Stromal cell of bone marrow (primary cell): ENCODE measurements at places on chromosomes 6 and 20.
A peak's percentile ranks its signal among the peaks of the same experiment; 100 is the strongest.

- DNase-seq = no peak
Measured at GRCh38 chr6:37972994-37973757, 153.6 kb downstream of the ZFAND3 start.

GRCh38 chr20:8667306-8667705 is 401.6 kb upstream of the PLCB4 start:
- peak; percentile 56 for DNase-seq

- no peak for DNase-seq
Measured at GRCh38 chr6:166862978-166863530, 93.3 kb downstream of the RNASET2 start.

GRCh38 chr6:42443312-42444060 is 8.2 kb downstream of the TRERF1 start:
- DNase-seq = no peak

GRCh38 chr6:131136021-131136786 is 937 bp downstream of the AKAP7 start:
- DNase-seq = peak; percentile 42

GRCh38 chr20:47726632-47727031 is 58.6 kb downstream of the SULF2 start:
- DNase-seq = no peak

GRCh38 chr6:153208706-153209105 is 77.6 kb upstream of the RGS17 start:
- no peak for DNase-seq

DNA sequence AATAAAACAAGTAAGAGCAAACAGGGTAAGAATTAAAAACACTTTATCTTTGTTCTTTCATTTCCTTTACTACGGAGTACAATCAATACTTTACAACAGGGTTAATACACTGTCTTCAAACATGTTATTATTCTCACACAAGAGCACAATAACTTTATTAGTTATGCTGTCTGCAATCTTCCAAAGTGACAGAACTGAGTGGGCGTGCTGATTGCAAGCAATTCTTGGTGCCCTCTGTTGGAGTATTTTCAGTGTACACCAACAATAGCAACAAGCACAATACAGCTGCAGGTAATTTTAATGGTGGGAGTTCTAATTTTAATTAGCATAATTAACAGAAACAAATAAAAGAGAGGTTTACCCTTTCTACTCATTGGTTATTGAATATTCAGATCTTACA is 33.9 kb upstream of the PTPRK start:
- no peak for DNase-seq

DNA sequence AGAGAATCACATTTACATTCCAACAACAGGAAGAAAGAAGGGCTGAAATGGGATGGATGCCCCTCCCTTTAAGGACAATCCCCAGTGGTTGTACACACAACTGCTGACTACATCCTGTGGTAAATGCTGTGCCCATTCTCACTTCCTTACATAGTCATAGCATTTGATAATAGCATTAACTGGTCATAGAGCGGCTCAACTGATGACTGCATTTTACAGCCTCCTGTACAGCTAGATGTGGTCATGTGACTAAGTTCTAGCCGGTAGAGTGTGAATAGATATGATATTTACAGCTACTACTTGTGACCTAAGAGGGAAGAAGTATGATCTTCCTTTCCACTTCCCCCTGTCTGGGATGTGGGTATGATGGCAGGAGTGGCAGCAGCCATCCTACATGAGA is 24.7 kb downstream of the KCNK17 start:
- no peak for DNase-seq

DNA sequence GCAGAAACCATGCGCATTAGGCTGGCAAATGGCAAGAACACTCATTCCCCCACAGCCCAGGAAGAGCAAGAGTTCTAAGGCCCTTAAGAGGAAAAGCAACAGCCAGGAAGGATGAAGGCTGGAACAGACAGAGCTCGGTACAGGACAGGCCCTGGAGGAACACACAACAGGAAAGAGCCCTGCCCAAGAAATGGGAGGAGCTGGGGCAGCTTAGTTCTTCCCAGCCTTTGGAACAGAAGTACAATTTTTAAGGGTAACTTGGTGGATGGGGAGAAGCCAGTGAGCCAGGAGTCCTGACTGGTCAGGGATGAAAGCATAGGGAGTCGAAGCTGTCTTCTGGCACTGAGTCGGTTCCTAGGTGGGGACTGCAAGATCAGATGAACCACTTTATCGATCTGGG is 32.4 kb downstream of the OR2B2 start:
- DNase-seq = no peak

- DNase-seq = no peak
Measured at GRCh38 chr6:74755778-74756177, 450.1 kb downstream of the COL12A1 start.

- DNase-seq = no peak
Measured at GRCh38 chr6:13203145-13203544, 125.2 kb downstream of the TBC1D7 start.

- no peak for DNase-seq
Measured at GRCh38 chr6:11043378-11043960, 636 bp downstream of the ELOVL2 start.

DNA sequence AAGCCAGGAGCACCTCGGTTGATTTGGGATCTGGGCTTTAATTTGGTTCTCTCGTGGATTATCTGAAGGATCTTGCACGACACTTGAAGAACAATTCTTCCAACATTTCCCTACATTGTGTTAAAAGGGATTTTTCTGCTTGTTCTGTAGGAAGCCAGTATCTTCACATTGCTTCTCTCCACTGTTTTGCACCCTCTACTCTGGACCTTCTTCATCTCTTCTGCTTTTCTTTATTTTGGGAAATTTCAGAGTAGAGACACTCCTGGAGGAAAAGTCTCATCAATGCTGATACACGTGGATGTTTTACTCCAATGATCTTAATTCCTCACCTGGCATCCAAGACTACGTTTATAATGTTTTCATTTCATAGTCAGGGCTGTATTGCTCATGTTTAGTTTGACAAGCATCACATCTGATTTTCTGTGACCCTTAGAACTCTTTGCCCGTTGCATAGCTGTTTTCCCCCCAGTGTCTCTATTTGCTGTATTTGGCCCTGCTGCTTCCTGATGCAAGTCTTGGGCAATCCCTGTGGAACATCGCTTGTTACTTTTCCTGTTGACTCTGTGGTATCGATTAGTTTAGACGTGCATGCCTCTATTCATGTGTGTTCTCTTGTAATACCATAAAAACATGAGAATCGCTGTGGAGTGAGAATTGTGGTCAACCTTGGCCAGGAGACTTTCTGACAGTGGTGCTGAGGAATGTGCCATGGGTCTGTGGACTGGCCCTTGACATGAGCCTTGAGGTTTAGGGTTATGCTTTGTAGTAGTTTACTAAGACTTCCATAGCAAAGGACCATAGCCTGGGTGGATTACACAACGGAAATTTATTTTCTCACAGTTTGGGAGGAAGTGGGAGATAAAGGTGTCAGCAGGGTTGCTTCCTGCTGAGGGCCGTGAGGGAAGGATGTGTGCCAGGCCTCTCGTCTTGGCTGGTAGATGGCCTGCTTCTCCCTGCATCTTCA is 12.5 kb downstream of the PLCB1 start:
- DNase-seq = peak; percentile 84

DNA sequence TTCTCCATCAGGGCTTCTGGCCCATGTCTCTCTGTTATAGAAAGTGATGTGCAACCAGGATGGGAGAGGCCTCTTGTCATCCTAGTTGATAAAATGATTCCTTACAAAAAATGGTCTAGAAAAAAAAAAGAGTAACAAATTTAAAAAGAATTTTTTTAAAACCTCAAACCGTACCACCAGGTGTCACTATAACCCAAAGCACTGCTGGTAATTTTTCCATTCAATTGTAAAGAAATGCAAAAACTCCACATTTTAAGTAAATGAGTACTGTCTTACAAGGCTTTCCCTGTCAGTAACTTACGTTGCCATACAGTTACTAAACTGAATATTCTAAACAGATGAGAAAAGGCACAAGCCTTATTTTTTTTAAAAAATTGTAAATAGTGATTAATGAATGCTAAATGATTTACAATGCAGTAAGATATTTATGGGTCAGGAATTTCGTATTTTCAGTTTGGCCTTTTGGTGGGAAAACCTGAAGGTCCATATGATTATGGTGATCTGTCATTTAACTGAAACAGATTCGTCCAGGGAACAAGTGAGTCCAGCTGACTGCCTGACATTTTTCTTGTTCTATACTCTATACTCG is 95.4 kb downstream of the OGFRL1 start:
- DNase-seq = no peak

DNA sequence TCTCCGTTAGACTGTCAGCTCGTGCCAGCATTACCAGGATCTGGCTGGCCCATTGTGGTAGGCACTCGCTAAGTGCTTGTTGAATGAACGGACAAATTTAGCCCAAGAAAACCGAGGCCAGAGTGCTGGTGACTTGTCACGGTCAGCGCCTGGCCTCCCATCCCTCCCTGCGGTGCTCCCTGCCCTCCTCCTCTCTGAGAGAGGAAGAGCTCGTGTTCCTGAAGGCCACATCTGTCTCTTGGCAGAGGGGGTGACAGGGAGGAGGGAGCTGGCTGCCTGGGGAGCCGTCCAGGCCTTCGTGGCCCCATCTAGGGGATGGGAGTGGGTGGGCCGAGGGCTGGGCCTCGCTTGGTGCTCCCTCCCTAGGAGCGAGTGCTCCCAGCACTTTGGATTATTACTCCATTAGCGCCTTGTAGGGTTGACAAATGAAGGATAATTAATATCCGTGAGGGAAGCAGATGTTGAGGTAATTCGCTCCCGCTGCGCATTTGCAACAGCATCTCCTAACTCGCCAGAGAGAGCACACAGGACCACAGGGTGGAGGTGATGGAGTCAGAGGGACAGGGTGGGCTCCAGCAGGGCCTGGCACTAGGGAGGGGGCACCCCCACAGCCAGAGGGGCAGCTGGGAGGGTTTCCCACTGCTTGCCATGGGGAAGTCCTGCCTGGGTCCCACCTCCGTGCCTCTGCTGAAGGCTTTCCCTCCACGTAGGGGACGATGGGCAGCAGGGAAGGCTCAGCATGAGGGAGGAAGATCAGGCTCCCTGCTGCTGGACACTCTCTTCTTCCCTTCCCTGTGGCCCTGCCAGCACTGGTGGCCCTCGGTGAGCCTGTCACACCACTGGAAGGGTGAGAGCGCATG is 37.0 kb downstream of the VSTM2L start:
- no peak for DNase-seq

DNA sequence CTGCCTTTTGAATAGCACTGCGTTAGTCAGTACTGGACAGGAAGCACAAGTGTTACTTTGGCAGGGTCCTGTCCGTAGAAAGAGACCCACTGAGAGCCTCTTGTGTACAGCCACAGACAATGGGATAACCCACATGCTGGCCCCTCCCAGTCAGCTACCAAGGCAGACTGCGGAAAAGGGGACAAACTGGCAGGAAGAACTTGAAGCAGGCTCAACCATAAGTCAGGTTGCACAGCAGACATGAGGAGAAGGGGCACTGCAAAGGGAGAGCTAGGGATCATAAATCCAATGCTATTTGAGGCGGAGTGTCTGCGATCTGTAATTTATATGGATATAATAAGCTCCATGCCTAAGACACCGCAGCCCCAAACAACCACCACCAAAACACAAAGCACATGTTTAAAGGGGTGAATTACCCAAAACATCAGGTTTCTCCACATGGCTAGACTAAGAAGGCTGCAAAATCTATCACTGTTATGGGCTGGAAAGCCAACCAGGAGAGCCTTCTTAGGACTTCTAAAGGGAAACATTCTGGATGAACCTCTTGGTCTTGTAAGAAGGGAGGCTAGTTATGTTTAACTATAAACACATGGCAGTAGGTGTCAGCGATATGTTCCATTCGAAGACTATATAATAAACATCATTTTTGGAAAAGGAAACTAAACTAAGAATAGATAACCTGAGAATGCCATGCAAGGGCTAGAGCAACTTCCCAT is 141.7 kb downstream of the BACH2 start:
- no peak for DNase-seq

DNA sequence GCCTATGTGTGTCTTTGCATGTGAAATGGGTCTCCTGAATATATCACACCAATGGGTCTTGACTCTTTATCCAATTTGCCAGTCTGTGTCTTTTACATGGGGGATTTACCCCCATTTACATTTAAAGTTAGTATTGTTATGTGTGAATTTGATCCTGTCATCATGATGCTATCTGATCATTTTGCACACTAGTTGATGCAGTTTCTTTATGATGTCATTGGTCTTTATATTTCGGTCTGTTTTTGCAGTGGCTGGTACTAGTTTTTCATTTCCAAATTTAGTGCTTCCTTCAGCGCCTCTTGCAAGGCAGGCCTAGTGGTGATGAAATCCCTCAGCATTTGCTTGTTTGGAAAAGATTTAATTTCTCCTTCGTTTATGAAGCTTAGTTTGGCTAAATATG is 555.2 kb upstream of the BTBD3 start:
- no peak for DNase-seq

GRCh38 chr6:72819609-72820008 is 197.7 kb downstream of the KCNQ5 start:
- no peak for DNase-seq

GRCh38 chr6:81436990-81437389 is 315.5 kb downstream of the TENT5A start:
- DNase-seq = no peak

DNA sequence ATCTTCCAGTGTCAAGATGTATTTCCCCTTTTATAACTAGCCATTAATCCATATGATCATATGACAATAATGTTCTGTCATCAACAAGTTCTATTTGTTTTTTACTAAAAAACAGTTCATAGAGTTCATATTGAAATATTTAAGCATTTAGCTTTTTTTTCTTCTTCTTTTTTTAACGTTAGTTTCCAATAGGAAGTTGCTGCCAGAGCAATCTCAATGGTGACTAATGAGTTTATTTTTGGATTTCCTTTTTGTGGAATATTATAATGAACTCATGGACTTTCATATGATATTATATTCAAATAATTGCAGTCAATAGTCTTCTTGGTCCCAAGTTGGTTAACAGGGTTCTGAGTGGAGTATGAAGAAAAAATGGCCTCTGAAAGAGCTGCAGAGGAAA is 343.3 kb downstream of the BCKDHB start:
- DNase-seq = no peak

- DNase-seq = no peak
Measured at GRCh38 chr6:95294043-95294442, 283.3 kb upstream of the MANEA start.

- DNase-seq = no peak
Measured at GRCh38 chr6:139294090-139294489, 2.3 kb upstream of the TXLNB start.

DNA sequence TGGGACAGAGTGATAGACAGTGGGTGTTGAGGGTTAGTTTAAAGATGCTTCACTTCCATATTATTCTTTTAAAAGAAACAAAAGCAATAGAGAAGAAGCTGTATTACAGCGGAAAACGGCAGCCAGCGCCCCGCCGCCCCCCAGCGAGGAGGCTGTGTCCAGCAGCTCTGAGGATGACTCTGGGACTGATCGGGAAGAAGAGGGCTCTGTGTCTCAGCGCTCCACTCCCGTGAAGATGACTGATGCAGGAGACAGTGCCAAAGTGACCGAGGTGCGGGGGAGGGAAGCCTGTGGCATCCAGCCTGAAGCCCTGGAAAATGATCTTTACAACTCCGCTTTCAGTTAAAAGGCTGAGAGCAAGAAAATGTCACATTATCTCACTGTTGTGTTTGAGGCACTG is 100.2 kb downstream of the FIG4 start:
- DNase-seq = peak; percentile 48

- no peak for DNase-seq
Measured at GRCh38 chr20:59920944-59921343, 12.5 kb downstream of the SYCP2 start.
